ENCODE measurements at places on chromosomes 4 and X.

DNA sequence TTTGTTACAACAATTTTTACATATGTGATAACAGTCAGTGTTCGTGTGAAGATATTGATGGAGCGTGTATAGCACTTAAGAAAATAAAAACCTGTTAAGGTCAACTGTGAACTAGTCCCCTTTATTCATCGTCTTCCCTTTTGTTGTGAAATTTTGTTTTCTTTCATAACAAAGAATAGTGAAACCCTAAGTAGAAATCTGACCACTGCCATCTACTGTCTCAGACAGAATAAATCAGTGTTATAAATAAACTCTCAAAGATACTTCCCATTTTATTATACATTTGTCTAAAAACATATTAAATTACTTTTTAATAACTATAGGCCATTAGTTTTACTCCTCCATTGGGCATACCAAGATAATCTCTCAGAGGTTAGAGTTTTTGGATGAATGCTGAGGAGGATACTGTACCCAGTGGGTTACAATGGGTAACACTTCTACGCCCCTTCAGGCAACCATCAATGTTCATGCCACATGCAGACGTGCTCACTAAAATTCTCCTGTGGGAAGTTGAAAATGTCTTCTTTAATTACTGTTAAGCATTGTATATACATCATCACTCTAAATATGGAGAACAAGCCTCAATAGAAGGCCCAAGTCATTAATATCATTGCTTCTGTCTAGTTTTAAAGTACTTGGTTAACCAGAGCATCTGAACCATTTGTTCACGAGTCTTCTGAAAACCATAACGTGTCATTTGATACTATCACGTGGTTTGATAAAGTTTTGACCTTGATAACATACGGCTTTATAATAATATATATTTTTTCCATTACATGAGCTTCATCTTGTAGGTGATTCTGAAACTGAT, 171.2 kb downstream of the TMA16 start:
- no peak for DNase-seq

DNA sequence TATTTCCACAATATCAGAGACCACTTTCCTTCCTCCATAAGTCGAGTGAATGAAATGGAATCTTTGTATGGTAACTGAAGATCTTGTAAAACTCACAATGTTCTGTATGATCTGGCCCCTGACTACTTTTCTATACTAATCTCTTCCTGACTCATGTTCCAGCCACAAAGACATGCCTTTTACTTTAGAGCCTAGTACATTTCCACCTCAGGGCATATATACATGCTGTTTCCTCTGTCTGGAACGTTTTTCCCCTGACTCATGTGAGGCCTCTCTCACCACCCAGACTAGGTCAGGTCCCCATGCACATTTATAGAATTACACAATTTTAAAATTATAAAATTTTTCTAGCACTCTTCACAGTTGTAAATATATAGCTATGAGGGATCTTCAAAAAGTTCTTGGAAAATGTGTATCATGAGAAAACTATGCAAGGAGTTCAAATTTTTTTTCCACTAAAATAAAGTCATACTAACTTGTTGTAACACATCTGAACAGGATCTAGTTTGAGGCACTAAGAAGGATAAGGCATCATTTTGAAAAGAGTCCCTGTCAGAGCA, 208.8 kb downstream of the SH2D1A start:
- peak; percentile 5 for DNase-seq

- DNase-seq, result no peak
These were observed 1080.9 kb downstream of the FAT4 start for GRCh38 chr4:126395664-126396063.

DNA sequence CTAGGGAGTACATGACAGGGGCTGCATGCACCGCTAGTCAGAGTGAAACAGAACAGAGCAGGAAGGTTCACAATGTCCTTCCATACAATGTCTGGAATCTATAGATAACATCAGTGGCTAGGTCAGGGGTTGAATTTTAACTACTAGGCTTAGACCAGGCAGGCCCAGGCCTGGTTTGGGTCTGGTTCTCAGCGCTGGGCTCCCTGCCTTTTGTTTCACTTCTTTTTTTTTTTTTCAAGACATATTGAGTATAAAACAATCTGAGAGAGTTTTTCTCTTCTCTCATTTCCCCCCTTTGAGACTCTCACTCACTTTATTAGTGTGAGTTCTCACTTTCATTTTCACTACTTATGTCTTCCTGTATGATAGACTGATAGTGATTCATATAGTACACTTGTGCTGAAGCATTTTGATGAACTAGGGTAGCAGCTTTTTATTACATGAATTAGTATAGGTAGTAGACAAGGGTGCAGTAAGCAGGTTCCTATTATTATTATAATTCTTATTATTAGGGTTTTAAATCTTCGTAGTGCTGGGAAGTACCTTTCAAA, 120.0 kb upstream of the ZDHHC15 start:
- DNase-seq, result no peak

DNA sequence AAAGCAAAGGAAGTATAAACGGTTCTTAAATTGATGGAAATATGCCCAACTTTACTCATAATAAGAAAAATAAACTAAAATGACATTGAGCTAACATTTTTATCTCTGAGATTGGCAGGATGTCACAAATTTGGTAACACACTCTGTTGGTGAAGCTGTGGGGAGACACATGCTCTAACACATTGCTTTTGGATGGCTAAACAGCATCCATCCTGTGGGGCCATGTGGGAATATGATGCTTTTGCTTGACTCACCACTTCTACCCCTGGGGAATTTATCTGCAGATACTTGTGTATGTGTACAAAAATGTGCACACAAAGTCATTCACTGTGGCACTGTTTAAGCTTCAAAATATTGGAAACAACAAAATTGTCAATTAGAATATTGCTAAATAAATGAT, 100.2 kb downstream of the ANAPC4 start:
- no peak for DNase-seq

DNA sequence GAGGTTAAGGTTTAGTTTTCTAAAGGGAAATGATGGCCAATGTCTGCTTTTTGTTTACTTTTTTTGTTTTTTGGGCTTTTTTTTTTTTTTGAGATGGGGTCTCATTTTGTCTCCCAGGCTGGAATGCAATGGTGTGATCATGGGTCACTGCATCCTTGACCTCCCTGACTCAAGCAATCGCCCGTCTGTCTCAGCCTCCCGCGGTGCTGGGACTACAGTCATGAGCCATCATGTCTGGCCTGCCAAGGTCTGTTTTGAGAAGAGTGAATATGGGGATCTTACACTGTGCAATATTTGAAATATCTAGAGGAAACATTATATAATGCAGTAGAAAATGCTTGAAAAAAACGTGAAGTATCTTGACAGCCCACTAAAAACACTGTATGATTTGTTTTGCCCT, 162.5 kb downstream of the GASK1B start:
- DNase-seq, result no peak

GRCh38 chrX:132748268-132748667, 210.2 kb downstream of the HS6ST2 start:
- no peak for DNase-seq

DNA sequence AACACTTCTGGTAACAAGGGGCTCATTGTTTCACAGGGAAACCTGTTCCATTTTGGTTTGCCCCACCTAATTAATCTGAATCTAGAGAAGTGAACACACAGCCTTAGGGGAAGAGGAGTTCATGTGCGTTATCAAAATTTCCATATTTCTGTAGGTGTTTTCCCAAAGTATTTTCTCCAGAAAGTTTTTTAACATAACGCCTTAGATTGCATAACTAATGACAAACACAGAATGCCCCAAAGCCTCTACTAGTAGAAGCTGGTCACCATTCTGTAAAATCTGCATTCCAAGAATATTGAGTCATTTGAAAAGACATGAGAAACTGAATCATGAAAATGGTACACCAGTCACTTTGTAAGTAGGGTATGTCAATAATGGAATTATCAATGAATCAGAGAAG, 41.1 kb downstream of the IL13RA2 start:
- peak; percentile 19 for DNase-seq

DNA sequence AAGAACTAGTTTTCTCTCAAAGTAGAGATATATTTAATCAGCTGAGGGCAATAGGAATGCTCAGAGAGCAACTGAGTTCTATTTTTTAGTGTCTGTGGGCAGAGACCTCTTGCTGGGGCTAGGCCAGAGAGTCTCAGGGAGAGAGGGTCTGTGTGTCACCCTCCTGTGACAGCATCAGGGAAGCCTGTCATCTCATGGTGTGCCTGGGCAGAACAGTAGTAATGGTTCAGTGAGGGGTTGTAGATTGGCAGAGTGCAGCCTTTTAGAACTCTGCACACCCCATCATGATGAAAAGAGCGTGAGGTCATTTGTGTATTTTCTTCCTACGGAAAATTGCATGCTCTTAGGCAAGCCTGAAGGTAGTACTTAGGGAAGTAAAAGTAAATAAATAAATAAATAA, 1396.5 kb upstream of the AGA start:
- no peak for DNase-seq

GRCh38 chrX:35006361-35006760, 63.8 kb downstream of the FAM47B start:
- no peak for DNase-seq
